NCI-H2081 (cell line): ENCODE measurements at places on chromosomes 12 and 14.

- no peak for DNase-seq
These were observed 63.2 kb downstream of the USP15 start for GRCh38 chr12:62323386-62323785.

- no peak for DNase-seq
These were observed 9.1 kb downstream of the GATC start for GRCh38 chr12:120455302-120455701.

- no peak for DNase-seq
These were observed 12.5 kb upstream of the RCOR1 start for GRCh38 chr14:102579696-102580549.

GRCh38 chr12:68809190-68810026 is 1.4 kb downstream of the MDM2 start:
- no peak for DNase-seq

DNA sequence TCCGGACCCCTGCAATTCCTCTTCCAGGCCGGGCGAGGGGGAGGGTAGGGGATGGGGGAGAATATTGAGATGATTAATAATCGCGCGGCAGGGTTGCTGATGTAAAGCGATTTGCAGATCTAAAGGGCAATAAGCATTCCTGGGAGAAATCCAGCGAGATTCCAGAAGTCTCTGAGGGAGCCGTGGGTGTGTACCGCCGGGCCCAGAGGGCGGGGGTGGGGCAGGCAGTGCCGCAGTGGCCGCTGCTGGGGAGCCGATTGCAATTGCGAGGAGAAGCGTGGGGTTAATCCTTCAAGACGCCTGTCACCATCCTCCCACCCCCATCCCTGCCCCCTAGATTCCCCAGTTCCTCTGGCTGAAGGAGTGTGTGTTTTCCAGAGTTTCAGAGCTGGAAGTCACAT is 16.4 kb downstream of the FOS start:
- no peak for DNase-seq

GRCh38 chr12:23066095-23066494 is 441.1 kb downstream of the ETNK1 start:
- no peak for DNase-seq

GRCh38 chr12:2893007-2893406 is 2.3 kb downstream of the TULP3 start:
- DNase-seq: no peak

DNA sequence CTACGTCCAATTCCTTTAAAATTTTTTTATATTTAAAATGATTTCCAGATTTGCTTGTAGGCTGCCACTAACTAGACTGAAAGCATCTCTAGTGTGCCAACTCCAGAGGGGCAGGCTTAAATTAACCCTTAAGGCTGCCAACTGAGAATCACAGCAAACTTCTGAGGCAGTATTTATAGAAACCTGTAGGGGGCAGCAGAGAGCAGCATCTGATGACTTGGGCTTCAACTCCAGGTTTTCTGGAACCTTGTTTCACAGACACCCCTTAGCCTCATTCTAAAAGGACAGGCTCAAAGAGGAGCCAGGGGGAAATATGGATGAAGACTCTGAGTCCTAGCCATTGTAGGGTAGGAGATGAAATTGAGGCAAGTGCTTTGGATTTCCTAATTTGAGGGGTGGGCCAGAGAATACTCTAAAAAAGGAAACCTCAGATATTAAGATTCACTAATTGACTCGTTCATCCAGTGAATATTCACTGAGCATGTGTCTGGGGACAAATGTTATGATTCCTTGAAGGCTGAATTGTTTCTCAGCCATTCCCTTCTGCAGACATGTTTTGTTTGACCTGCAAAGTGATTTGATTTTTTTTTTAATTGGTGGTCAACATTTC is 63.3 kb upstream of the HSPB8 start:
- DNase-seq: peak; percentile 53
